ENCODE measurements at places on chromosomes 1 and 21.

GRCh38 chr1:225896937-225897549, 8.1 kb upstream of the LEFTY1 start:
- DNase-seq = no peak

DNA sequence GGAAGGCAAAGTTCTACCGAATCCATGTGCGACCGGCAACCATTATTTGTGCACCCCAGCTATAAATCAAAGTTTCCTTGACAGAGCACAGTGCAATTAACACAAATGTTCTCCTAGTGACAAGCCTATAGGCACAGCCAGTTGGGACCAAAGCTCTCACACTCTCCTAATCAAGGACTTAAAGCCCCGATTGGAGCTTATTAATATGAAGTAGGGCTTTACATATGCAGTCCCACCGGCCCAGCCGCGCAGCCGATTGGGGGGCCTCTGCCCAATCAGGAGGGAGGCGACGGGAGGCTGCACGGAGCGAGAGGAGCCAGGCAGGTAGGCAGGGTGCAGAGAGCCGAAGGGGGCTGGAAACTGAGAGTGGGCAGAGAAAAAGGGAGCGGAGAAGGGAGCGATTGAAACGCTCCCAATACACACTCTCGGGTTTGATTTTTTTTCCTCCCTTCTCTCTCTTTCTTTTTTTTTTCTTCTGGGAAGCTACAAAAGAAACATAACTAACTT, at the start of gene ESRRG:
TSS of gene ESRRG (minus strand) at position 156 of the 507 bp plus-strand sequence. CDS start at position 26, 130 bp downstream.
- no peak for DNase-seq

GRCh38 chr1:70034403-70034802, 171.0 kb downstream of the LRRC40 start:
- no peak for DNase-seq

DNA sequence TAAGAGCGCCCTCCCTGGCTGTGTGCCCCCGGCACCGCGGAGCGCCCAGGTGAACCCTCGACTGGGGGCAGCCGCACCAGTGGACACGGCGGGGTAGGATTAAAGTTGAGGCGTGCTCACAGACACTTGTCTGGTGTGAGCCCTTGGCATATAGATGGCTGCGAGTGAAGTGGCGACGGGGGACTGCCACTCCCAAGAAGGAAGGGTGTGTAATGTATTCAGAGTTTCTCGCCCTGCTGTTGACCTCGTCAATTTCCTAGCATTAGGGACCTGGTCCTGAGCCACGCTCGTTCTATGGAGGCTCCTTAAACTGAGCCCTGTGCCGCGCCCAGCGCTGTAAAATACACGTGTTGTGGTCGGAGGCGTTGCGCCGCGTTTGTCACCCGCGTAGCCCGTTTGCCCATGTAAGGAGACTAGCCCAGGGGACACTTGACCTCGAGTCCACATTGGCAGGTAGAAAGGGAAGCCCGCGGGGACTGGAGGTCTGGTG, 554 bp downstream of the EVA1C start:
- peak; percentile 63 for DNase-seq

DNA sequence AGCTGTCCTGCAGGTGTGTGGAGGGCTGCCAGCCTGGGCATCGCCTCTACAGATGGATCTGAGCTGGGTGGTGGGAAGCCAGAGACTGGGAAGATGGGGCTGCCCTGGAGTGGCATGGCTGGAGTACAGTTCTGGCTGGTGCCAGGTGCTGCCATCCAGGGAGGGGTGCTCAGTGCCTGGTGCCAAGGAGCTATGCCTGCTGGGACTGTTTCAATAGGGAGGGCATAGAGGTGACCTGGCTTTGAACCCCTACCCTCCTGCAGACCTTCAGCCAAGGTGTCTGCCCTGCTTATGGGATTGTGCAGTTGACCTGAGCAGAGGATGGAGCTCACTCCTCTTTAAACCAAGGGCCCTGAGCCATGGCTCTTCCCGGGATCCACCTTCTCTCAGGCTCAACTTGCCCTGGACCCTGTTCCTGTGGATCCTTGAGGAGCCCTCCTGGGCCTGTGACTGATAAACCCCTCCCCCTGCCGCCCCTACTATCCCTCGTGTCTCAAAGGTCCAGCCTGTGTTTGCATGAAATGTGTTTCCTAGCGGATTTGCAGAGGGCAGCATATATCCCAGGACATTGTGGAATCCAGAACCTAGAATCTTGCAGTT, 48.7 kb downstream of the PTPRU start:
- DNase-seq = no peak

DNA sequence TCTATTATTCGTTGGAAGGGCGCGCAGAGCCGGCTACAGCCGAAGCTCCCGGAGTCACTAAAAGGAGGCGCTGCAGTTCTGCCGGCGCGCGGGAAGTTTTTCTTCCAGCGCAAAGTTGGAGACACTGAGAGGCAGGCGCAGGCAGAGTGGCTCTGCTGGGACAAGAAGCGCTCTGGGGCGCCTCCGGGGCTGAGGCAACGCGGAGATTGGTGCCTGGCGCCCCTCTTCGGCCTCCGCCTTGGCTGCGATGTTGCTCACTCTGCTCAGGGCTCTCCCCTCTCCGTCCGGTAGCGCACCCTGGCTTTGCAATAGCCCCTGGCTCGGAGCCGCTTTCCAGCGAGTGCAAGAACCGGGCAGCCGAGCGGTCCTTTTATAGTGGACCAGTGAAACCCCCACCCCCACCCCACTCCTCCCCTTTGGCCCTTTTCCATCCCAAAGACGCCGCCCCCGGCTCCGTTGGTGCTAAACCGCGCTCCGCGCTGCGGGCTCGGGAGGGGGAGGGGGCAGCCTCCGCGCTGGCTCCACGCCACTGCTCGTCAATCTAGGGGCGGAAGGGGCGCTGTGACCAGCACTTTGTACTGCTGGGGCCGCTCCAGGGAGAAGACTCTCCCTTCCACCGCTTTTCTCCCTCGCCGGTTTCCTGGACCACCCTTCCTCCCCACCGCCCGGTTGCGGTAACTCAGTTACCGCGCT, at the start of gene ADAMTS1:
TSS of gene ADAMTS1 (minus strand) at position 344 of the 693 bp plus-strand sequence. CDS start 455 bp downstream, outside the sequence.
- DNase-seq = peak; percentile 97

DNA sequence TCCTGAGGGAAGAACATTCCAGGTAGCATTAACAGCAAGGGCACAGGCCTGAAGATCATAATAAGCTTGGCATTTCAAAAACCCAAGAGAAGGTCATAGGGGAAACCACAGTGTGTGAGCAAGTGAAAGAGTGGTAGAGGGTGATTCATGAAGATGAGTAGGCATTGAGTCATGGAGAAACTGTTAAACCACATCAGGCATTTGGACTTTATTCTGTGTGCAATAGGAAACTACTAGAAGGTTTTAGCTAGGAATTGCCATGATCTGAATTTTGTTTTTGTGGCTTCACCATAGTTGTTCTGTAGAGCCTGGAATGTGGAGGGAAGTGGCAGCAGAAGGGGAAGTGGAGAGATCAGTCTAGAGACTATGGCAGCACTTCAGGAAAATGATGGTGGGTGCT, 359.0 kb upstream of the PTBP2 start:
- DNase-seq = no peak

- no peak for DNase-seq
Observed at GRCh38 chr1:36161641-36162531, 5.9 kb downstream of the MAP7D1 start.

DNA sequence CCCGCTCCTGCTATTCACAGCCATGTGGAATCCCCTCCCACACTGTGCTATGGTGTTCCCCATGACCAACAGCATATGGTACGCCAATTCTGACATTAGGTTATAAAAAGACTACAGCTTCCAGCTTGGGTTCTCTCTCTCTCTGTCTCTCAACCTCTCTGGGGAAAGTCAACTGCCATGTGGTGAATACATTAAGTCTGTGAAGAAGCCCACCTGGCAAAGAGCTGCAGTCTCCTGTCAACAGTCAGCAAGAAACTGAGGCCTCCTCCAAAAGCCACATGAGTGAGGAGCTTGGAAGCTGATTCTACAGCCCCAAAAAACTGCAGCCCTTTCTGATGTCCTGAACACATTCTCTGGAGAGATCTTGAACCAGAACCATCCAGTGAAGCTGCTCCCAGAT, 25.0 kb upstream of the LRRC38 start:
- no peak for DNase-seq

GRCh38 chr1:199302554-199302953, 663.7 kb downstream of the PTPRC start:
- DNase-seq = no peak

DNA sequence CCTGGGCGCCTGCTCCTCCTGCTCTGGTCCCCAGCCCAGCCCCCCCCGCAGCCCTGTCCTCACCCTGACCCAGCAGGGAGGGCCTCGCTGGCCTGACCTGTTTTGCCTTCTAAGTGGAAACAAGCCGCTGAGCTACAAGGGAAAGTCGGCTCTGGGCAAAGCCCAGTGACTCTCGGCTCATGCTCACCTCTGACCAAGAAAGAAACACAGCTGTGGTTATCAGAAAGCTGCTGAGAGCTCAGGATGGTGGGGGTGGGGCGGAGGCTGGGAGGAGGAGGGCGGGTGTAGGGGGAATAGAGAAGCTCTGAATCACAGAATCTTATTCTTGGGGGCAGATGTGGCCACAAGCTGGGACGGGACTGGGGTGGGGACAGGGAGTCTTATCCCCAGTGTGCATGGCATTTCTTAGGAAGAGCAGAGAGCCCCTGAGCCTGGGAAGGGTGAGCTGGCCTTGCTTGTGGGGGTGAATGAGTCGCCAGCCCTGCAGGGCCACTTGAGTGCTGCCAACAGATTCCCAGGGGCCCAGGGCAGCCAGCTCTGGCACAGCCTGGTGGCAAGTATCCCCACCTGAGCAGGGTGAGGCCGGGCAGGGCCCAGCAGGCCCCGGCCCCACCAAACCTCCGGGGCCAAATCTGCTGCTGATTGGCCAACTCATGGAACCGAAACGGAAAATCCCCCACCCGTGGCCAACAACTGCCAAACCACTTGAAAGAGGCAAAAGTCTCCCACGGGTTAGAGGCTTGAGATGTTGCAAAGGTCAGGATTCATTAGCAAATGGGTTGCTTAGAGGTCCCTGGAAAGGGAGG, 120.6 kb downstream of the SPSB1 start:
- peak; percentile 84 for DNase-seq

- no peak for DNase-seq
Observed at GRCh38 chr1:235892734-235893413, 26.2 kb upstream of the LYST start.

DNA sequence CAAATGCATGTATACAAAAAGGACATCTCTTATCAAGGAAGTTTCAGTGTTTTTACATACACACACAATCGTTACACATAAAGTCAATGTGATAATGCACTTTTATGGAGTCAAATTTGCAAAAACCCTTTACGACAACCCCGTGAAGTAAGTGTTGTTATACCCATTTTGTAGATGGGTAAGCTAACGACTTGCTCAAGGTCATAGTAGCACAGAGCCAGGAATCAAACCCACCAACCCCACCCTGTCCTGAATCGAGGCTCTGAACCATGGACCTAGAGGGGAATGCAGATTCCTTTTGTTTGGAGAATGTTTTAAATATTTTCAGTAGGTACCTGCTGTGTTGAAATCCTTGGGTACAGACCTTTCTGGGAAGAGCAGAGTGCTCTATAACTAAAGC, 77.4 kb upstream of the ARTN start:
- no peak for DNase-seq

DNA sequence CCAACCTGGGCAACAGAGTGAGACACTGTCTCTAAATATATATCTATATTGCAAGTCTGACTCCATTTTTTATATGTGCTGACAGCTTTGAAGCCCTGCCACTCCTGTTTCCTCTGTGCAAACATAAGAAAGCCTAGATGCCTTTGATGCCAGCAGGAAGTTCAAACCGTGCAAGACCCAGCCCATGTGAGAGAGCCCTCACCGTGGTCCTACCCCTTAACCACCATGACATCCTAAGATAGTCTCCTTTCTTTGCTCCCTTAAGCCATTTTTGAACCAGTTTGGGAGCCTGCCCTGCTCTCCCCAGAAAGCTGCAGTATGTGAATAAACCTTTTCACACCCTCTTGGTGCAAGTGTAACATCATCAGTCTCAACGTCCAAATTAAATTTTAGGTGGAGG, 3.7 kb upstream of the DIPK1A start:
- no peak for DNase-seq

DNA sequence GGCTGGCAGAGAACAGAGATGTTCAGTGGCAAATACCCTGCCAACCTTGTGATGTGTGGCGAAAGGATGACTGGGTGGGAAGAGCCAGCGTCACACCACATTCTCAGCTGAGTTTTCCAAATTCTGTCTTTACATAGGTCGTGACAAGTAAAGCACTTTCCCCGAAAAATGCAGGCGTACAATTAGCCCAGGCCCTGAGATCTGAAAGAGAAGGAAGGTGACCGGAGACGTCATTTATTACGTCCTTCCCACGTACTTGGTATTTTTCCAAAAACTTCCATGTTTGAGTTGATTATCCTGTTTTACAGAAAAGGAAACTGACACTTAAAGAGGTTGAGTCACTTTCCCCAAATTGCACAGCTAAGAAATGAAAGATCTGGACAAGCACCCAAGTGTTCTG, 413.3 kb downstream of the PRDM2 start:
- no peak for DNase-seq

DNA sequence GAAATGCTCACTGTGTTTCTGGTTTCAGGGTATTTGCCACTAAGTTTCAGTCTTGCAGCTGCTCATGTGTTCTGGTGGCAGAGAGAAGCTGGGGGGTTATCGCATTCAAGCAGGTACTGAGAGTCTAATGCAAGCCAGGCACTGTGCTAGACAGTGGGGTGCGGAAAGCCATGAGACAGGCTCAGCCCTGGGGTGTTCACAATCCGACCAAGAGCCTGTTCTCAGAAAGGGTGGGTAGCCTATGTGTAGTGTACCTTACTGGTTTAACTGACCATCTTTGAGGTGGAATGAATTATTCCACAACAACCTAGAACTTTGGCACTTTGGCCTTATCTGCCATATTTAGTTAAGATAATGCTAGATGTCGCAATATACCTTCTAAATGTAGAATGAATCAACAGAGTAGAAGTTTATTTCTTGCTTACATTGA, 55.3 kb upstream of the ROR1 start:
- DNase-seq = no peak

GRCh38 chr21:42160111-42160721, 58.7 kb upstream of the ABCG1 start:
- no peak for DNase-seq

DNA sequence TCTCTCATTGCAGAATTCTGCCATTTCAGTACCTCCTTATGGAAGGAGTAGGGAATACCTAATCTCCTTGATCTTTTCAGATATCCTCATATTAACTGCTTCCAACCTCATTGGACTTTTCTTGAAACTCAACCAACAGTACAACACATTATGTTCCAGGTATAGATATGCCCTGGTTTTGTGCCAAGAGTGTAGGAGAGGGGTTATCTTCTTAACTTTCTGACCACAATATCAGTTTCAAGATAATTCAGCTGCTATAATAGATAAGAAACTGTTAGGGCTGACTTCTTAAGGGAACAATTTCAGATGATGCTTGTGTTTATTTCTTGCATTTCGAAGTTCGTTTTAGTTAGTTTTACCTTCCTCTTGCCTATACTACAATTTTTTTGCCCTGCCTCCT, 2.1 kb upstream of the LPGAT1 start:
- no peak for DNase-seq

- no peak for DNase-seq
Observed at GRCh38 chr1:111593403-111594305, 25.9 kb upstream of the RAP1A start.

All from uterus (tissue), 4 donors.